Calu3 (cell line): ENCODE measurements at places on chromosomes 3 and 15.

DNA sequence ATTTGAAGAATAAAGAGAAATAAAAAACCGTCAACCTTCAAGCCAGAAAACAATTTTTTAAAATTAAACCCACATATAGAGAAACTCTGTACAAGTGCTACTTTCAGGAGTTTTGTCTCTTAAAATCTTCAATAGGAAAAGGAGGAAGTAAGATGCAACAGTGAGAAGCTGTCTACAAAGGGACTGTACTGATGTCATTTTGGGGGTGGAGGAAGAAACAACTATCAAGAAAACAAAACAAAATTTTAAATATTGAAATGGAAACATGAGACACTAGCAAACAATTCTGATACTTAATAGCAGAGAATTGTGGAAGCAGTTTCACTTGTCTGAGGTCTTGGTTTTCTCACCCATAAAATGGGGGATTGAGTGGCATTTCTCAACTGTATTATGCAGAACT, 84.4 kb downstream of the SLMAP start:
- no peak for DNase-seq

DNA sequence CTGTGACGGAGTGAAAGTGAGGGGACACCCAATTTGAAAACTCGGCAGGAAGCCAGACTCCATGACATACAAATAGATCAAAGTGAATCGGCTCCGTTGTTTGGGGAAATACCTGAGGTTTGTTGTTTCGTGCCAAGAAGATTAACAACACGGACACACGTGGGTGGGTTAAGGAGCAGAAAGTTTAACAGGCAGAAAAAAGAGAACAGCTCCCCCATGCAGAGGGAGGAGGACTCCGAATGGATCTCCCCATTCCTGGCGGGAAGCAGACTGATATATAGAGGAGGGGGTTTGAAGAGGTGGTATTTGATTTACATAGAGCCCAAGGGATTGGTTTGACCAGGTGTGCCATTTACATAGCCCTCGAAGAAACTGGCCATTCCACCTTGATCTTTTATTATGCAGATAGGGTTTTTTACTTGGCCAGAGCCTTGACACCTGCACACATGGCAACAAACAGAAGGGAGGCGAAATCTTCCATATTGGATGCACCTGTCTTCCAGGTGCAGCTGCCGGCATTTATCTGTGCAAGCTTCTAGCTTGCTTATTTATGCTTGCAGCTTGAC, 4.8 kb upstream of the SACM1L start:
- DNase-seq: no peak

DNA sequence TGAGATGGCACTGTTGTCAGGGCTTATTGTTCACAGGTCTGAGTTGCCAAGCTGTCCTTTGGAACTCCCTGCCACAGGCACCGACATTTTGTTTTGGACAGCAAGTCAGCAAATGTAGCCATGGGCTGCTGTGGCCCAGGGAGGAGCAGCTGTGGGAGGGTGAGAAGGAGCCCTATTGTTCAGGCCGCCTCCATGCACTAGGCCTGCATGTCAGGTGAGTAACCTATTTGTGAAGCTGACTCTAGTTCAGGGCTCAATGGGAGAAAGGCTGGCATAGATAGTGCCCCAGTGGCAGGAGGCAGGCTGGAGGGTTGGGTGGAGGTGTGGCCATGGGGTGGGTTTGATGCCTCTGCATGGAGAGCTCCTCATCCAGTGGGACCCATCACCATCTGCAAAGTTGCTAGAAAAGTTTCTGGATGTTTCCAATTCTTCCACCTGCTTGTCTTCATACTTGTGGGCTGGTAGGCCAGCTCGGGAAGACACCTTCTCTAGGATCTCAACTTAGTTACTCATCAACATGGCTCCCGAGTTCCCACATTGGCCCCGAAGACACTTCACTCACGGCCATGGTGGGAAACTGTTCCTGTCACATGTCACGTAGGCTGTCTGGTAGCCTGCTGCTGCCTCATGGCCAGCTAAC, 19.5 kb downstream of the AMOTL2 start:
- no peak for DNase-seq

DNA sequence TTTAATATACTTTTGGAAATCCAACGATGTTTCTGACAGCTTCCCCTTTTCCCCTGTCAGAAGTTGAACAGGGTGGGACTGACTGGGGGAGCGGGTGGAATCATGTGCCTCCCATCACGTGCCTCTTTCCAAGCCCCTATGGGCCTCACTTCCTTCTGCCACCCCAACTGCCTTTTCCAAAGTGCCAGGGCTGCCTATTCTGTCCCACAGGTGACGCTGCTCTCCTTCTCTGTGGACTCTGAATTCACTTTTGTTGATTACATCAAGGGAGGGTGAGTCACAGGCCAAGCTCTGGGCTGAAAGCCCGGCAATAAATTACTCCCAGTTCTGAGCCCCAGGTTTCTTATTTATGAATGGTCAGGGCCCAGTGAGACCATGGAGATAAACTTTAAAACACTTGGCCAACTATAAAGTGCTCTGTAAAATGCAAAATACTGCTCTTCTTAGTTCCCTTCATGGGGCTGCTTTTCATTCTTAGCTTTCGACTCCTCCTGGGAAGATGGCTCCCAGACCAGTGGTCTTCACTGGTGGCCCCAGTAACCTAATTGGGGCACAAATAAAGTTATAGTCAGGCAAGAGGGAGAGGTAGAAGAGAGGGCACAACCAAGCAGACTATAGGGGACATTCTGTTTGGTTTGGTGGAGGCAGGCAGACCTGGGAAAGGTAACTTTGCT, 12.3 kb downstream of the CPNE9 start:
- peak; percentile 77 for DNase-seq

DNA sequence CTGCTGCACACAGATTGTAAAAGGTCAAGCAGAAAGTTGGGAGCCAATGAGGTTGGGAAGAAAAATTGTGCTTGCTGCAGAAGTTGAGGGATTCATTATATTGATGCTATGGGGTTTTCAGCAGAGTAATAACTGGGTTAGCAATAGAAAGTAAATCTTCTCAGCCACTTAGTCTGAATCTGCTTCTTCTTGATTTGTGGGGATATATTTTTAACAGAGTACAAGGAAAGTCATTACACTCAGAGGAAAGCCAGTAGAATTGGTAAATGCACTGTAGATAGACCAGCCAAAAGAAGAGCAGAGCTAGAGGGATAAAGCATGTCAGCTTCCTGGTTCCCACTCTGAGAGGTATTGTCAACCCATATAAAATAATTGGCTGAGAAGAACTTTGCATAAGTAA, 663.6 kb downstream of the NLGN1 start:
- DNase-seq: no peak

GRCh38 chr3:53633197-53633787, 138.9 kb downstream of the CACNA1D start:
- DNase-seq: peak; percentile 16

GRCh38 chr15:31252171-31252785, 74.4 kb upstream of the KLF13 start:
- DNase-seq: no peak

DNA sequence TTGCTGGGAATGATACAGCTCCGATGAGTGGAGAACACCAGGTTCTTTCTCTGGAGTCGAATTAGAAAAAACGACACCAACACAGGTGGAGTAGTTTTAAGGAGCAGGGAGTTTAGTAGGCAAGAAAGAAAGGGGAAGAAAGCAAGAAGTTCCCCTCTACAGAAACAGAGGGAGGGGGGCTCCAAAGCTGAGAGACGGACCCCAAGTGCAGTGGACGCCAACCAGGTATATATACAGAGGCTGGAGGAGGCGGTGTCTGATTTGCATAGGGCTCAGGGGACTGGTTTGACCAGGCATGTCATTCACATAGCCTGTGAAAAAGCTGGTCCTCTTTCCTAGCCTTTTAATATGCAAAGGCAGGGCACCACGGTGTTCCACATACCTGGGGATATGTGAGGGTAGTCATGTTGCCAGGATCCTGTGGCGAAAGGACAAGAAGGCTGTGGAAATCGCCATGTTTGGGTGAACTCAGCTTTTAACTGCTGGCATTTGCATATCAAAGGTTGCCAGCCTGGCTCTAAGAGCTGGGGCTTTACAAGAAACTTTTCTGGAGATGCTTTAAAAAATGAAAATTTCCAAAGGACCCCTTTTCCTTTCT, 887.4 kb upstream of the EPHA6 start:
- no peak for DNase-seq

DNA sequence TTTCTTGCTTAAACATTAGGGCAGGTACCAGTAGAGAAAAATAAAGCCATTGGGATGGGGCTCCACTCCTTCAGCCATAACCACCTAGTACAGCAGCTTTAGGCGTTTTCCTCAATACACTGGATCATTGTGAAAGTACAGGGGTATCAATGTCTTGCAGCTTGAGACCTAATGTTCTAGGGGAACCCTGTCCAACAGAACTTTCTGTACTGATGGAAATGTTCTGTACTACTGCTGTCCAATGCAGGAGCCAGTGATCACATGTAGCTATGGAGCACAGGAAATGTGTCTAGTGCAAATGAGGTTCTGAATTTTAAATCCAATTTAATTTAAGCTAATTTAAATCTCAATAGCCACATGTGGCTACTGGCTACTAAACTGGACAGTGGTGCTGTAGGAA, 93.9 kb downstream of the NEDD4 start:
- DNase-seq: no peak

- DNase-seq: no peak
Observed at GRCh38 chr3:163891771-163892170, 1186.5 kb downstream of the SI start.

GRCh38 chr3:5456199-5456598, 268.7 kb downstream of the EDEM1 start:
- no peak for DNase-seq

DNA sequence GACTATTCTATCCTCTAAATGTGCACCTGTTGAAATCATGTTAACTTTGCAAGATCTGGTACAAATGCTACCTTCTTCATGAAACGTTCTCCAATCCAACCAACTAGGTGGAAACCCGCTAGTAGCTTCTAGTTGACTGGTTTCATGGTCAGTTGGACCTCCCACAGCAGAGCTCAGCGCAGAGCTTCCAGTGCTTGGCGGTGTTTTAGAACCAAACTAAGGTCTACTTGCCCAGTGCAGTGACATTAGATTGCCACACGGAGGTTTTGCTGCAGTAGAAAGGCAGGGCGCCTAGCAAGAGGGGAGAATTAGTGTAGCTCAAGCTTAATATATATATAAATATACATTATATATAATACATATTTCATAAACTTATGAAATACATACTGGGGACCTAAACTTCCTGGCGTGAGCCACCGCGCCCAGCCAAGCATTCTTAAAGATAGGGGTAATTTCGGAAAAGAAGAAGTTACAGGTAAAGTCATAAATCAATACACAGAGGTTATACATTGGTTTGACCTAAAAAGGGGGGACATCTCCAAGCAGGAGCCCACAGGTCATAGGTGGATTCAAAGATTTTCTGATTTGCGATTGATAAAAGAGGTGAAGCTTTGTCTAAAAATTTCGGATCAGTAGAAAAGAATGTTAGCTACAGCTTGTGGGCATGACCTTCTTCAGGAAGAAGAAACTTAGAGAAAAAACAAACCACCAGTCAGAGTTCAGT, 2.1 kb upstream of the OXSR1 start:
- DNase-seq: peak; percentile 19

DNA sequence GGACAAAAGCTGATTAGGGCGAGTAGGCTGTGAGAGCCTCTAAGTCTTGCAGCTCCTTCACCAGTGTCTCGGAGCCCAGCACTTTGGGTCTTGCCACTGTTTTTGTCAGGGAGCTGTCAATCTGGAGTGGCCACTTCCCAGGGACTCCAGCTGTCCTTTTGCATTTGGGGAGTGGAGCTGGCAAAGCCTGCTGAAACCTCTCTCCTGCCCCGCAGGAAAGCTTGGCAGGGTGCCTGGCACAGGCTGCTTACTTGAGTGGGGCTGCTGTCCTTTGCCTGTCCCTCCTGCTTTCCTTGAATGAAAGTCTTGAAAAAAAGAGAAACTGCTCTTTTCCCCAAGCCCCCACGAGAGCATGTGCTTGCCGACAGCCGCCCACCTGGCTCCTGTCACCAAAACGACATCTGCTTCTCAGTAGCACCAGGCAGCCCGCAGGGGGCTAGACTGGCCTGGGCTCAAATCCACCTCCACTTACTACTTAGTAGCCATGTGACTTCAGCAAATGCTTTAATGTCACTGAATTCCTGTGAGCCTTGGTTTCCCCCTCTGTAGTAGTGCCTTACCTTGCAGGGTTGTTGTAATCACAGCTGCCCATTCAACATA, 13.7 kb downstream of the USP13 start:
- DNase-seq: no peak

GRCh38 chr15:87955284-87955909, 301.1 kb downstream of the NTRK3 start:
- no peak for DNase-seq

- DNase-seq: peak; percentile 69
Observed at GRCh38 chr3:171770689-171771620, 39.3 kb downstream of the PLD1 start.

GRCh38 chr15:51750792-51751696, at the start of gene TMOD2:
Gene TMOD2, plus strand, starts transcription at chr15:51751597. Its CDS starts 14,845 bp downstream, at chr15:51766442.
- DNase-seq: peak; percentile 56

GRCh38 chr3:48398701-48399386, 26.8 kb downstream of the FBXW12 start:
- no peak for DNase-seq

DNA sequence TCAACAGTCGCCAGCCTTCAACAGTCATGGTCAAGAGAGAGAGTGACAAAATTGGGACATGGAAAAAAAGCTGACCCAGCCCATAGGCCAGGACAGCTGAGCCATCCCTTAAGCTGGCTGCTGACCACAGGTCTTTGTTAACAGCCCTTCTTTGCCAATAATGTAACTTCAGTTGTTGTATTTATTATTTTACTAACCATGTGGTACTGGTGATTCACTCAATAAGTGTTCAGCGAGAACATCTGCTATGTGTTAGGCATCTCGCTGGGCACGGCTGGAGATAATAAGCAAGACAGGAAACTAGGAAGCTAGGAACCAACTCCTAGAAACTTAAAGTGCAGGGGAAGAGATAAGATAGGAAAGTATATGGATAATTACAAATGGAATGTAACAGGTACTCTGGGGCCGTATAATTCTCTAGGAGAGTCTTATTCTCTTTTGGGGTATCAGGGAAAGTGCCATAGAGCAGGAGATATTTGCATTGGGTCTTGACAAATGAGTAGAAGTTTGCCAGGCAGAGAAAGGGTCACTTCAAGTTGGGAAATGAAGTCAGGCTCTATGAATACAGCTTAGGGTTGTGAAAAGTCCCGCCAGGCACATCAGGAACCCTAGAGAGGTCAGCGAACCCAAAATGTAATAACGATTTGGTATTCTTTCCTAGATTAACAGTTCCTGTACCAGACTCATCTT, 84.0 kb upstream of the TRA2B start:
- DNase-seq: no peak
